ENCODE measurements at places on chromosomes 4 and X.

DNA sequence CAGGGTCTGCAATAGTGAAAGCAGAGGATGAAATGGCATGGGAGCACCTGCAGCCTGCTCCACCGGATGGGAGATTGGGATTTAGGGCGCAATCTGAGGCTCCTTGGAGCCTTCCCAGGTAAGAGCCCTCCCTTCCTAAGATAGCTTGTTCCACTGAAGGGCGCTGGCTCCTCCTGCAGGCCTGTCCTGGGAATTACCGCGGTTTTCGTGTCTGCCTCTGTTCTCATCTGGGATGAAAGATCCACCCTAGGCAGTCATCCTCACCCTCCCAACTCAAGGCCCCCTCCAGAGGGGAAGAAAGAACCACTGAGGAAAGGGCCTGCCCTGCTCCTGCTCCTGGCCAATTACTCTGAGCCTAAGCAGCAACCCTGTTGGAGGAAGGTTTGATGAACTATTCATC, 547.5 kb downstream of the SMARCA1 start:
- peak; percentile 16 for DNase-seq

DNA sequence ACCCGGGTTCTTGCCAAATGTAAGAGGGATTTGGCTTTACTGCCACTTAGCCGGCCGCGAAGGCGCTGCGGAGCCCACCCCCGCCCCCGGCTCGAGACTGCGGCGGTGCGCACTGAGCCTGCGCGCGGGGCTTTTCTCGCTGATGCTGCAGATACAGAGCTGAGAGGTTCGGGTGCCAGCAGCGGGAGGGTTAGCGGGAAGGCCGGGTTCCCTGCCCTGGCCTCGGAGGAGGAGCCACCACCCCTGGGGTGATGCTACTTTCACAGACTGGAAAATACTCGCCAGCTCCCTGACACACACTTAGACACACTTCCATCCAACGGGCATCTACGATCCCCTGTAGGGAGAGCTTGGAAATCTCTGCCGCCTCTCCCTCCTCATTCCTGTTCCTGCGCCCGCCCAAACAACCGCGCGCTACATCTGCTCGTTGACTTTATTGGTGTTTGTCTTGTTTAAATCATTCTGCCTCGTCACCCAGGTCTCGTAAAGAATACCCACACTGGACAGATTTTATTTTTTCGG, 2.1 kb upstream of the PCDH7 start:
- no peak for DNase-seq

DNA sequence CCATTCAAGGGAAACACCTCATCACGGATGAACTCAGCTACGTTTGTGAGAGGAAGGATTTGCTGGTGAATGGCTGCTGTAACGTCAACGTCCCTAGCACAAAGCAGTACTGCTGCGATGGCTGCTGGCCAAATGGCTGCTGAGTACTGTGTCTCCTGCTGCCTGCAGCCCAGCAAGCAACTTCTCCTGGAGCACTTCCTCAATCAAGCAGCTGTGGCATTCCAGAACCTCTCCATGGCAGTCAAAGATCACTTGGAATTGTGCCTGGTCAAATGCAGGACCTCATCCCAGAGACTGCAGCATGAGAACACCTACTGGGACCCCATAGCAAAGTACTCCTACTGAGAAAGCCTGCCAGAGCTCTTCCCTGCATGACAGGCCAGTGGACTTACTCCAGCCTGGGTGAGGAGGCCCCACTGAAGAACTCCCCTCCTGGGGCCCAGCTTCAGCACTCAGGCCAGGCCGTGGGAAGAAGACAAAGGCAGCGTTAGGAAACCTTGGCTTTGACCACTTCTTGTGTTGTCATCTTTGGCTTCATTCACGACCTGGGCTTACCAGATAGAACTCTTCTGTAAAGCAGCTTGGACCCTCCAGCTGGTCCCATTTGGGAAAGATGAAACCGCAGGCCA, 244.3 kb downstream of the RBMX2 start:
- DNase-seq, result peak; percentile 2

GRCh38 chr4:76882630-76883029, 15.3 kb downstream of the SOWAHB start:
- no peak for DNase-seq

DNA sequence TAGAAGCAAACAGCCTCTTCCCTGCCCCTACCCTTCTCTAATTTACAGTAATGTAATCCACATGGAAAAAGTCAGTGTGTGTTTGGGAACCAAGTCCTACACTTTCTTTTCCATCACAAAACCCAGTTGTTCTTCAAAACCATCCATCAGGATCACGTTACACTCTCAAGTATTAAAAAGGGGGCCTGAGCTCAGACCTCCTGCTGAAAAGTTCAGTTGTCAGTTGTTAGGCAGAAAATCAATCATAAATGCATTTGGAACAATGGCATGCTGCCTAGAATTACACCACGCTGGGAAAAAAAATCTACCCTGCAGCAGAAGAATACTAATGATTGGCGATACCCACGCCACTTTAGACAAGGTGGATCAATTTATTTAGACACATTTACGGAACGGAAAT, 236.5 kb downstream of the PARM1 start:
- DNase-seq, result no peak

DNA sequence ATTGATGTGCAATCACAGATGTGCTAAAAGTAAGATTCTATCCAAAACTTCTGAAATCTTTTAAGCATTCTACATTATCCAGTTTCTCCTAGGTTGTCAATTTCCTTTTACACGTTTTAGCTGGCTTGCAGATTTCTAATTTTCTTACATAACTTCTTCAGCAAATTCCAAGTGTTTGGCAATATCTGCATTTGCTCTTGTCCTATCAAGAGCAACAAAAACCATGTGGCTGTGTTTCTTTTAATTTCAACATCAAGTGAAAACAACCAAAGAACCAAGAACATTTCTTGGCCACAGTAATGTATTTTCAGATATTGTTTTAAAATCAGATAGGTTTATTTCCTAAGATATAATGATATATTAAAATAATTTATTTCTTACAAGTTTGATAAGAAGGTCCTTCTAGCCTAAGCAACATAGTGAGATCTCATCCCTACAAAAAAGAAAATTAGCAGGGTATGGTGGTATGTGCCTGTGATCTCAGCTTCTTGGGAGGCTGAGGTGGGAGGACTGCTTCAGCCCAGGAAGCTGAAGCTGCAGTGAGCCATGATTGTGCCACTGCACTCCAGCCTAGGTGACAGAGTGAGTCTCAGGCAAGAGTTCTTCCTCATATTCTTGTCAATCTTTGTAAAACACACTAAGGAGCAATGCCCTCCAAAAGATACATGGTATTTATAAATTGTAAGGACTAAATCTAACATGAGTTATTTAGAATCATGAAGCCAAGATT, 131.4 kb upstream of the NAP1L5 start:
- DNase-seq, result no peak

DNA sequence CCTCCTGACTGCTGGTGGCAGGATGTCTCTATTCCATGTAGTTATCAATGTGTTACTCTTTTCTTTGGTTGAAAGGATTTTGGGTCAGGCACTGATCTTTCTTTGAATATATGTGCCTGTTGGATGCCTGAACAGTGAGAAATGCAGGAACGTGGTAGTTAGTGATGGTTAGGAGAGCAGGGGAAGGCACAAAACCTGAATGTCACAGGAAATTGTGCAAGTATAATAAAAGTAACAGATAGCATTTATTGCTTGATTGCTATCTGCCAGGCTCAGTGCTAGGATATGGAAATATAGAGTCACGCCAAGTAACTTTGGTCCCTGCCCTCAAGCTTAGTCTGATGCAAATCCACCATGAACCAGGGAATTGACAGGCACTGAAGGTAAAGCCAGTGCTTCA, 219.8 kb upstream of the FAT1 start:
- no peak for DNase-seq

DNA sequence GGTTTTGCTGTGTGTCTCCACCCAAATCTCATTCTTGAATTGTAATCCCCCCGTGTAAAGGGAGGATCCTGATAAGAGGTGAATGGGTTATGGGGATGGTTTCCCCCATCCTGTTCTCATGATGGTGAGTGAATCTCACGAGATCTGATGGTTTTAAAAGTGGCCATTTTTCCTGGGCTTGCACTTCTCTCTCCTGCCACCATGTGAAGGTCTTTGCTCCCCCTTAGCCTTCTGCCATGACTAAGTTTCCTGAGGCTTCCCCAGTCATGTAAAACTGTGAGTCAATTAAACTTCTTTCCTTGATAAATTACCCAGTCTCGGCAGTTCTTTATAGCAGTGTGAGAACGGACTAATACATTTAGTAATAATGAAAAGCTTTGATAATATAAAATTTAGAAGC, 46.9 kb downstream of the ANTXR2 start:
- no peak for DNase-seq

GRCh38 chr4:170226288-170226687, 136.5 kb upstream of the AADAT start:
- no peak for DNase-seq

GRCh38 chr4:56535915-56536314, 30.3 kb downstream of the ARL9 start:
- no peak for DNase-seq

- no peak for DNase-seq
These were observed 9.7 kb upstream of the USO1 start for GRCh38 chr4:75714704-75715103.

DNA sequence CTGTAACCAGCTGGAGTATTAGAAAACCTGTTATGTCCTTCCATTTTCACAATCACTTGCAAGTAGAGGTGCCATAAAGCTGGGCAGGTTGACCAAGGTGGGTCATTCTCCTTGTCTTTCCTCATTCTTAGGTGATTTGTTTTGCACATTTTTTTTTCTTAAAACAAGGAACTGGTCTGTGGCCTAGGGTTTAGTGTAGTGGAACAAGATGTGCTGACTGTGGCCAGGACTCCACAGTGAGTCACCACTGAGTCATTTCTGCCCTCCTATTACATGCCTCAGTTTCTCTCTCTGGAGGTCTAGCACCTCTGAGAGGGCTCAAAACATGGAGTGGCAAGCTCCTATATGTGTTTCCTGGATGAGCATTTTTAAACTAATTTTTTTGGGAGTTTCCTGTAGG, 355.9 kb downstream of the GPM6A start:
- no peak for DNase-seq

GRCh38 chr4:99803566-99804101, 13.0 kb upstream of the DAPP1 start:
- DNase-seq, result no peak

All from HuH-7.5 (cell line).